Activated T-helper 1 cell treated with Interleukin-2 at 50 U/mL for 16 hours (primary cell): ENCODE measurements at places on chromosomes 1 and 21.

DNA sequence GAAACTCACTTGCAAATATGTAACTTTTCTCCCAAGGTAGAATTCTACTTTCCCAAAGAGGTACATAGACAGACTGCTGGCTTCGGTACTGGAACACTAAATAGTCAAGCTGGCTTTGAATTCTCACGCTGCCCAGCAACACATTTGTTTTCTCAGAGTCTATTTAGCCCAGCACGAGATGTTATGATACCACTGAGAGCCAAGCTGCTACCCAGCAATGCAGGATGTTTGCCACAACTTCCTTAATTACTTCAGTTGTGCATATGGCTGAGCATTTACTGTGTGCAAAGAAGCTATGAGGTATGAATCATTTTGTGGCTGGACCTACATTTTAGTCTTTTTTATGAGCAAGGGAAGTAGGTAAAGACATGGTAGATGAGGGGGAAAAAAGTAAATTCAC is 793.2 kb downstream of the PLA2G4A start:
- DNase-seq: no peak

- no peak for DNase-seq
Measured at GRCh38 chr1:36656838-36657237, 174.1 kb upstream of the CSF3R start.

DNA sequence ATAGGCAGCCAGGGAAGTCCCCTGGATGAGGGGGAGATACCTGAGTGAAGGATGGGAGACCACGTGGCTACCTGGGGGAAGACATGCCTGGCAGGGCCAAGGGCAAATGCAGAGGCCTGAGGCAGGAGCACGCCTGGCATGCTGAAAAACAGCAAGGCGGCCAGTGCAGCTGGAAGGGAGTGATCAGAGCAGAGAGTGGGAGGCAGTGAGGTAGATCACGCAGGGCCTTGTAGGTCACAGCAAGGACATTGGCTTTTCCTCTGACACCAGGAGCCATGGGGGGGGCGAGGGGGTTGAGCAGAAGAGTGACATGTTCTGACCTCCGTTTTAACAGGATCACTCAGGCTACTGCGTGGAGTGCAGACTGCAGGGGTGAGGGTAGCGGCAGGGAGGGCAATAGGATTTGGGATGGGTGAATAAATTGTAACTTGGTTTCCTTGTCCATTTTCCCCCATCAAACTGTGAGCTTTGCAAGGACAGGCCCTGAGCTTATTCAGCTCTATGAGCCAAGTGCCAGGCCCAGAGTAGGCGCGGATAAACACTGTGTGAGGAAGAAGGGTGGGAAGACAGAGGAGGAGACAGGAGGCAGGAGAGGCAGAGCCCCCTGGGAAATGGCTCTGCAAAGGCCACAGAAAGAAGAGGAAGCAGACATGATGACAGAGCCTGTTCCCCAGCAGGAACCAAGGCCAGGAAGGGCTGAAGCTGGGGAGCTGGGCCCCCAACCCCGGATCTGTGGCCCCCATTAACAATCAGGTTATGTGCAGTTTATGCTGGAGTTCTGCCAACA is 16.6 kb downstream of the IFI6 start:
- DNase-seq: no peak

- no peak for DNase-seq
Measured at GRCh38 chr1:225426395-225427234, 1.2 kb downstream of the LBR start.

GRCh38 chr1:15065291-15065690 is 88.3 kb upstream of the TMEM51 start:
- DNase-seq: no peak

DNA sequence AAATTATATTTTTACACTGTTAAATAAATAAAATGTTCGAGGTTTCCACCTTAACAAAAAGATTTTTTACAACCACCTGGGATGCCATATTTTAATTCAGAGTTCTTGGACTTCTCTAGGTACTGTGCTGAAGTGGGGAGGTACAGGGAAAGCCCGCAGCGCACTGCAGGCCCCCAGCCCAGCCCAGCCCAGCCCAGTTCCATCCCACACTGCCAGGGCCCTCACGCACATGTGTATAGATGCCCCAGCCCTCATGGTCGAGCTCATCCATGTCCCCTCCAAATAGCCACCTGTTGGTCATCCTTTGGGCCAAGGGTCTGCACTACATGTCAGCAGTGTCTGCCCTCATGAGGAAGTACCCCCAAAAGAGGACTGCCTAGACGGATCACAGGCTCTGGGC is 11.7 kb upstream of the MYOM3 start:
- no peak for DNase-seq

- DNase-seq: no peak
Measured at GRCh38 chr1:18950401-18951026, 6.0 kb downstream of the IFFO2 start.

GRCh38 chr1:21750841-21751240 is 32.1 kb downstream of the USP48 start:
- DNase-seq: no peak

DNA sequence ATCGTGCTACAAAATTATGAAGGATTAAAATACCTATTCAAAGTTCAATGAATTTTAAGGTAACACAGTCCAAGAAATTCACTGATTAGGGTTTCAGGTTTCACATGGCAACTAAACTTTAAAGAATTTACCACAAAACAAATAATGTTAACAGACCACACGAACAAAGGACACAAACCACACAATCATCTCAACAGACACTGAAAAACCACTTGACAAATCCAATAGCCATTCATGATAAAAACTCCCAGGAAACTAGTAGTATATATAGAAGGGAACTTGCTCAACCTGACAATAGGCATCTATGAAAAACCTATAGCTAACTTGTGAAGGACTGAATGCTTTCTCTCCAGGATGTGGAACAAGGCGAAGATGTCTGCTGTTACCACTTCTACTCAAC is 21.1 kb upstream of the SH2D5 start:
- no peak for DNase-seq

DNA sequence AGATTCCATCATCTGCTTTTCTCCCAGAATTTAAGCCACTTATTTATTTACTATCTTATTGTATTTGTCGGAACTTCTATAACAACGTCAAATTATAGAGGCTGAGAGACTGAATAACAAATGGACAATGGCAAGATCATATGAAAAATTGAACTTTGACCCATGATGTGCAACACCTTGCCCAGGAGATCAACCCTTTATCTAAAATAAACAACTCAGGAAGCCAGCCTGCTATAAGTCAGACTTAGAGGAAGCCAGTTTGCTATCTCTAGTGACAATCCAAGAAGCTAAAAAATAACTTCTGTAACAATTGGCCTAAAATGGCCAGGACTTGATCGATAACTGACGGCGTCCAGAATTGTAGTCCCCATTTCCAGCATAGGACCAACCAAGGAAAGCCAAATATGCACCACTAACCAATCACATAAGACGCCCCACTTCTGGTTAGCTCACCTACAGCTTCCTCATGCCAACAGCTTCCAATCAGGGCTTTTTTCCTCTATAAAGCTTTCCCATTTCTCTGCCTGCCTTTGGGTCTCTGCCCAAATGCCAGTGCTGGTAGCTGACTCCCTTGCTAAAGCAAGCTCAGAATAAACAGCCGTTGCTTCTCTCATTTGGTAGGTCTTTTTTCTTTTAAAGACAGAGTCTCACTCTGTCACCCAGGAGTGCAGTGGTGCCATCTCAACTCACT is 28.5 kb downstream of the ANP32E start:
- DNase-seq: no peak

DNA sequence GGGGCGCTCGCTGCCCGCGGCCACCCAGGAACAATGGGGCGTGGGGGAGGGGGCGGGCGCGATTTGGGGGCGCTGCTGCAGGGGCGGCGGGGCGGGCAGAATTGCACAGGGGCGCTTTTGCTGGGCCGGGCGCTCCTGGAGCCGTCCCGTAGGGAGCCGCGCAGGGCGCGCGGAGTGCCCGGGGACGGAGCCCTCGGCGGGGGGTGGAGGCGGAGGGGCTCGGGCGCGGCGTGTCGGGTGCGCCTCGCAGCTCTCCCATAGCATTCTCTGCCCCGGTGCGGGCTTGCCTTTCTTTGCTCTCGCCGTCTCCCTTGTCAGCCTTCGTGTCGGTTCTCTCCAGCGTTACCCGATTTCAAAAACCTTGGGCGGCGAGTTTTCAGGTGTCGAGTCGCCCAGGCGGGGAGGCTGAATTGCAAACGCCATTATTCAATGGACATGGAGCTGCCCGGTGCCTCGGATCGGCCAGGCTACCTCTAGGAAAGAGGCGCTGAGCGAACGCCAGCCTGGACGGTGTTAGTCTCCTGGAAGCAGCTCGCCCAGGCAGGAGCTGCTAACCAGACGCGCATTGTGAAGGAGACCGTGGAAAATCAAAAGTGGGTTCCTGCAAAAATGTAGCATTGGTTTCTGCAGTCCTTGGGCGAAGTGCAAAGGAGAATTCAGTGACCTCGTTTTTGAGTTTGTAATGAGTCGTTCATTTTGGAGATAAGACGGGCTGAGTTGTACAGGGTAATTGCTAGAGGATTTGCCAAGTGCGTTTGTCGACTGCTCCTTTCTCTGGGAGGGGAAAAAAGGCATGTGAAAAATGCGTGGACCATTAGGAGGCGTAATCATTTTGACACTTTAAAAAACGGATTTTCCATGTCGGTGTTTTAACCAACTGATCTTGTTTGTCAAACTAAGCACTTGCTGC is 626 bp downstream of the CXADR start:
- DNase-seq: peak; percentile 3

DNA sequence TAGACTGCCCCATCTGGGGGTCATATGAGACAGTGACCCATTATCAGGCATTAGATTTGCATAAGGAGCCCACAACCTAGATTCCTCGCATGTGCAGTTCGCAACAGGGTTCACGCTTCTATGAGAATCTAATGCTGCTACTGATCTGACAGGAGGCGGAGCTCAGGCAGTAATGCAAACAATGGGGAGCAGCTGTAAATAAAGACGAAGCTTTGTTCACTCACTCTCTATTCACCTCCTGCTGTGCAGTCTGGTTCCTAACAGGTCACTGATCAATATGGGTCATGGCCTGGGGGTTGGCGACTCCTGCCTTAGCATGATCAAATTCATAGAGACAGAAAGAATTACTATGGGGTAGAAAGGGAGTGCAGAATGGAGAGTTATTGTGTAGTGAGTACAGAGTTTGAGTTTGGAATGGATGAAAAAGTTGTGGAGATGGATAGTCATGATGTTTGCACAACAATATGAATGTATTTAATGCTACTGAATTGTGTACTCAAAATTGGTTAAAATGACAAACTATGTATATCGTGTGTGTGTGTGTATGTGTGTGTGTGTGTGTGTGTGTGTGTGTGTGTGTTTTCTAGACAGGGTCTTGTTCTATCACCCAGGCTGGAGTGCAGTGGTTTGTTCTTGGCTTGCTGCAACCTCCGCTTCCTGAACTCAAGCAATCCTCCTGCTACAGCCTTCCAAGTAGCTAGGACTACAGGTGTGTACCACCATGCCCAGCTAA is 42.2 kb downstream of the BTF3L4 start:
- no peak for DNase-seq

DNA sequence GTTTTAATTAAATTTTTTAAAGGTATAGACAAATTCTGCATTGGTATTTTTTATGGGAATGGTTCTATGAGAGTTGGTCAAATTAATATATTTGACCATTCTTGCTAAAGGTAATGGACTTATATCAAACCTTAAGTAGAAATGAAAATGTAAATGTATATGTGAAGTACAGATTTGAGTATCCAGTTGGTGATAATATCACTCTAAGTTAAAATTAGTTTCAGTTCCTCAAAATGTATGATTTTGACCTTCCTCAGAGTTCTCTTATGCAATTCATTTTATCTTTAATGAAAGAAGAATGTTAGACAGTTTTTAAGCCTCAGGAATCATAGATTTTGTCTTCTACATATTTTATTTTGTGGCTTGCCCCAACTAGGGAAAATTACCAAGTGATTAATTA is 1291.5 kb upstream of the B3GALT2 start:
- DNase-seq: no peak

DNA sequence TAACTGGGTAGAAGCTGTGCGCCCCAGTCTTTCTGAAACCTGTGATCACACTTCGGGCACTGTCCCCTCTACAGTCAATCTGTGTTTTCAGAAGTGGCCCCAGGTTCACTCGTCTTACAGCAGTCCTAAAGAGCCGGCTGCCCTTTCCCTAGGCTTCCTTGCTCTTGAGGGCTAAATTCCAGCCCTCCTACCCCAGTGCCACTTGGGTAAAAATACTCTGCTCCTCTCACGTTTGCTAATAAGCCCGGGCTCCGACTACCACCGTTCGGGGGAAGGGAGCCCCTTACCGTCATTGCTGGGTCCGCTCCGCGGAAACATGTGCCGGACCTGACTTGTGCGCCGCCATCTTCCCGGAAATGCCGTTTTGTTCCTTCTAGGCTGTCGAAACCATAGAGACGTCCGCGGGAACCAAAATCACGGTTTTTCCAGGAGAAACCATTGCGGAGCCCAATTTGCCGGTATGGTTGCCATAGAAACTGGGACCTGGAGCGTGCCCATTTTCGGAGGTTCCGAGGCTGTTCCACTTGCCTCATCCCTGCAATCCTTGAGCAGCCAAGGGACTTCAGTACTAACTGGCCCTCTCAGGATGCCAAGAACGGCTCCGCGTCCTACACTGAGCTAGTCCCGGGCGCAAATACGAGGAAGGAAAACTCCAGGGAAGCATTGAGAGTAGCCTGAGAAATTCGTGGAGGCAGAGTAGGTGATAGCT is at the start of gene GPATCH4:
GPATCH4 (minus strand) TSS at position 358 of the 709 bp plus-strand sequence.
- peak; percentile 63 for DNase-seq

DNA sequence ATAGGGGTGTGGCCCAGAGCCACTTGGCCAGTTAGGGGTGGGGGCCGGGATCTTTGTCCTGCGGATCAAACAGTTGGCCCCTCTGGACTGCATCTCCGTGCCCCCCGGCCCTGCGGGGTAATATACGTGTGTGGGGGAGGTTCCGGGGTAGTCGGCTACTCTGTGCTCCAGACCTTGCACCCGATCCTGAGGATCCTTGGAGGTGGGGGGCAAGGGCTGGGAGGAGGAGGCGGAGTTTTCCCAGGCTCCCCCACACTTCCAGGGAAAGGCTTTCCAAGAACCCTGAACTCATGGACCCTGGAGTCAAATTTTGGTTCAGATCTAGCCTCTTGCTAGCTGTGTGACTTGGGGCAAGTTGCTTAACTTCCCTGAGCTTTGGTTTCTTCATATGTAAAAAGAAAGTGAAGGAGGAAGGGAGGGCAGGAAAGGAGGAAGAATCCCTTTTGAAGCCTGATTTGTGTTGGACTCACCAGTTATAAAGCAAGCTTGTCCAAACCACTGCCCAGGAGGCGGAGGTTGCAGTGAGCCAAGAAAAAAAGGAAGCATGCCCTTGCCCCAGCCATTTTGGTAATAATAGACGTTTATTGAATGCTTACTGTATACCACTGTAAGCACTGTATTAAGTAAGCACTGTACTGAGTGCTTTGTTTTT is 686 bp downstream of the MIIP start:
- DNase-seq: no peak

- DNase-seq: no peak
Measured at GRCh38 chr1:16091296-16091695, 17.8 kb upstream of the FAM131C start.

- DNase-seq: no peak
Measured at GRCh38 chr1:44072821-44073220, 41.6 kb upstream of the SLC6A9 start.
